Naive B cell (primary cell): ENCODE measurements at places on chromosomes 3 and 15.

DNA sequence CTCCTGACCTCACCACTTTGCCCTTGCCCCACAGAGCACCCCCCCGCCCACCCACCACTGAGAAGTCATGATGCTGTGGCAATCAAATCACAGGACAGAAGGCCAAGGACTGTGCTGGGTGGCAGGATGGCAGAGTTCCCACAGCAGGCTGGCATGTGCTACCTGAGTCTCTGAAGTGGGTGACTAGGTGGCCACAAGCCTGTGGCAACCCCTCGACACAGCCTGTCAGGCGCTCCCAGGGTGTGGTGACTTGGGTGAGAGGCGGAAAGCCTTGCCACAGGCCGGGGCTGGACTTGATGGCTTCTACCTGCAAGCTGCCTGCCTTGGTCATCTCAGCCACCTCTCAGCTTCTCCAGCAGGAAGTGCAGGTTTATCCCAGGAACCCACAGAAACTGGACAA, 15.6 kb upstream of the DUSP7 start:
- no peak overlapping the region for H3K4me3 ChIP-seq
- no peaks in the 10 kb centered on the region for H3K36me3 ChIP-seq
- no peaks in the 10 kb centered on the region for H3K4me1 ChIP-seq
- H3K27me3 ChIP-seq = no peaks in the 10 kb centered on the region

DNA sequence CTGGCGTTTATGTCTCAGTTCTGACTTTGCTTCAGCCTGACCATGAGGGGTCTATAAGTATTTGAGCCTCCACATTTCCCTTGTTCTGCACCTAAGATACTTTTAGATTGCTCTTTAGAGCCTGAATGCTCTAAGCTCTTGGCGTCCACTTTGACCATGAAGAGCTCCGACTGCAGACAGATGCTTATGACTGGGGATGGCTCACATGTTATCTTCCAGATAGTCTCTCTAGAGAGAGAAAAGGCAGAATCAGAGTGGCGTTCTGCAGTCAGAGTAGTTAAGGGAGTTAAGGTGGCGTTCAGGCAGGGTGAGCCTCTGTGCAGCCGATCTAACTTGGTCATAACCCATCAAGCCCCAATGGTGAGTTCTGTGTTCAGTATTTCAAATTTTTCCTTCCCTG, 487.9 kb upstream of the NR2F2 start:
- no peaks in the 10 kb centered on the region for H3K27me3 ChIP-seq
- H3K27ac ChIP-seq = no peak overlapping the region
- H3K36me3 ChIP-seq = no peaks in the 10 kb centered on the region
- H3K4me3 ChIP-seq = no peak overlapping the region
- H3K4me1 ChIP-seq = peaks cover 6% of the 10 kb centered on the region
- no peak for DNase-seq

- no peaks in the 10 kb centered on the region for H3K27me3 ChIP-seq
- H3K27ac ChIP-seq = peak overlapping the region; percentile 96
- H3K36me3 ChIP-seq = no peaks in the 10 kb centered on the region
- peaks cover 24% of the 10 kb centered on the region for H3K4me1 ChIP-seq
- H3K4me3 ChIP-seq = peak overlapping the region; percentile 94
Measured at GRCh38 chr15:92810418-92811138, 89.5 kb upstream of the CHD2 start.

DNA sequence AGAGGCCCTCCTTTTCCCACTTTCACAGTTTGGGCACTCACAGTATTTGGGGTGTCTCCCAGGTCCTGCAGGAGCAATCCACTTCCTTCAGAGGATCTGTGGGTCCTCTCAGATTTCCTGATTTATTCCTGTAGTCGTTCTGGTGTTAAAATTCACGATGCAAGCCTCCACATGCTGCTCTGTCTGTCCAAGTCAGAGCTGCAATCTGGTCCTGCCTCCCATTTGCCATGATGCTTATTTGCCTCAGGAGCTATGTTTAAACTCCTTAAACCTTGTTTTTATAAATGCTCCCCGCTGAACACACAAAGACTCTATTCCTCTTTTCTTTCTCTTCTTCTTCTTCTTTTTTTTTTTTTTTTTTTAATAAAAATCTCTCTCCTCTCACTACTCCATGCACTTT, 558.7 kb upstream of the NECTIN3 start:
- no peaks in the 10 kb centered on the region for H3K4me1 ChIP-seq
- no peaks in the 10 kb centered on the region for H3K36me3 ChIP-seq
- DNase-seq = no peak

DNA sequence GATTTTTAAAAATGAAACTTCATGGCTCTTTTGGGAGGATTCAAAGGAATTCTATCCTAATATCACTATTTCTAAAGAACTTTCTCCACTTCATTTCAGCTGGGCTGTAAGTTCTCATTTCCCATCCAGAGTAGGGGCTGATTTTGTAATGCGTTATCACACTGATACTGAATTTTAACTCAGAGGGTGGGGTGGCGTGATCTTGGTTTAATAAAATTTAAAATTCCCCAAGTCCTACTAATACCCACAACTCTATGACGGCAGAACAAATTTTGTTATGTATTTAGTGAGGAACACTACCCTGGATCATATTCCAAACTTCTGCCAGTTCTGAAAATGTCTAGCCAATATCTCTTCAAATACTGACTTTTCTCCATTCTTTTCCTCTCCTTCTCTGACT, 92.7 kb downstream of the ASB7 start:
- H3K36me3 ChIP-seq = peaks cover 4% of the 10 kb centered on the region
- H3K27me3 ChIP-seq = peaks cover 13% of the 10 kb centered on the region
- DNase-seq = no peak

GRCh38 chr15:45393851-45394250, 15.5 kb upstream of the GATM start:
- no peak for DNase-seq
- no peak overlapping the region for H3K4me3 ChIP-seq
- peaks cover 6% of the 10 kb centered on the region for H3K4me1 ChIP-seq
- peaks cover 18% of the 10 kb centered on the region for H3K27me3 ChIP-seq
- H3K27ac ChIP-seq = no peak overlapping the region

GRCh38 chr3:148158210-148158609, 539.5 kb upstream of the AGTR1 start:
- no peaks in the 10 kb centered on the region for H3K4me1 ChIP-seq
- no peaks in the 10 kb centered on the region for H3K27me3 ChIP-seq
- H3K4me3 ChIP-seq = no peak overlapping the region
- DNase-seq = no peak

- no peak for DNase-seq
- peaks cover 12% of the 10 kb centered on the region for H3K4me1 ChIP-seq
- H3K27me3 ChIP-seq = no peaks in the 10 kb centered on the region
- H3K27ac ChIP-seq = no peak overlapping the region
- H3K36me3 ChIP-seq = no peaks in the 10 kb centered on the region
- H3K4me3 ChIP-seq = no peak overlapping the region
Measured at GRCh38 chr3:177882124-177882648, 654.0 kb upstream of the KCNMB2 start.

DNA sequence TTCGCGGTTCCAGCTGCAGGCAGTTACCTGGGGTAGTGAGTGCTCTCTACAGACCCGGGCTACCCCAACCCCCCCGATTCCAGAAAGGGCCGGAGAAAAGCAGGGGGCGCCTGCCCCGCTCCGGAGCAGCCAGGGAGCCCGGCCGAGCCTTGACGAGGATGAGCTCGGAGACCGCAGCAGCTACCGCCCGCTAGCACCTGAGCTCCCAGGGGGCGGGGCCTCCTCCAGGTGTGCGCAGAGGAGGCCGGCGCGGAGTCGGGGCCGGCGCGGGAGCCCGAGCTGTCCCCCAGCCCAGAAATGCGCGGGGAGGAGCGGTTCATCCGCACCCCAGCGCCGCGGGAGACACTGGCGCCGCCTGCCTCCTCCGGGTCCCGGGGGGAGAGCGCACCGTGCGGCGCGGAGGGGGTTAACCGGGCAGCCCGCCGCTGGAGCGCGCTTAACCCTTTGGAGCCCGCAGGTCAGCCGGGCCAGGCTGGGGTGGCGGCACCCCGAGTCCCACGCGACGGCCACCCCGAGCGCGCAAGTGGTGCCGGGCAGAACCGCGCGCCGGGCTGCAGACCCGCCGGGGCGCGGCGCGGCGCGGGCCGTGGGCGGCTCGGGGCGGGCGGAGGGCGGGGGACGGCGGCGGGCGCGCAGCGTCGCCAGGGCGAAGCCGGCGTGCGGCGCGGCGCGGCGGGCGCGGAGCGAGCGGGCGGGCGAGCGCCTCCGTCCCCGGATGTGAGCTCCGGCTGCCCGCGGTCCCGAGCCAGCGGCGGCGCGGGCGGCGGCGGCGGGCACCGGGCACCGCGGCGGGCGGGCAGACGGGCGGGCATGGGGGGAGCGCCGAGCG, at the start of gene CACNA1D:
CACNA1D (plus strand) TSS at position 649 of the 829 bp plus-strand sequence. CDS start 556 bp downstream, outside the sequence.
- peaks cover 10% of the 10 kb centered on the region for H3K4me1 ChIP-seq
- H3K27ac ChIP-seq = peak within 1 kb of the TSS; percentile 56
- DNase-seq = no peak
- H3K27me3 ChIP-seq = peaks cover 84% of the 10 kb centered on the region
- no peaks in the 10 kb centered on the region for H3K36me3 ChIP-seq
- H3K4me3 ChIP-seq = peak within 1 kb of the TSS; percentile 71

- no peaks in the 10 kb centered on the region for H3K27me3 ChIP-seq
- H3K36me3 ChIP-seq = no peaks in the 10 kb centered on the region
- peaks cover 10% of the 10 kb centered on the region for H3K4me1 ChIP-seq
- no peak overlapping the region for H3K27ac ChIP-seq
- no peak for DNase-seq
Measured at GRCh38 chr3:177448987-177449359, 251.7 kb upstream of the TBL1XR1 start.

DNA sequence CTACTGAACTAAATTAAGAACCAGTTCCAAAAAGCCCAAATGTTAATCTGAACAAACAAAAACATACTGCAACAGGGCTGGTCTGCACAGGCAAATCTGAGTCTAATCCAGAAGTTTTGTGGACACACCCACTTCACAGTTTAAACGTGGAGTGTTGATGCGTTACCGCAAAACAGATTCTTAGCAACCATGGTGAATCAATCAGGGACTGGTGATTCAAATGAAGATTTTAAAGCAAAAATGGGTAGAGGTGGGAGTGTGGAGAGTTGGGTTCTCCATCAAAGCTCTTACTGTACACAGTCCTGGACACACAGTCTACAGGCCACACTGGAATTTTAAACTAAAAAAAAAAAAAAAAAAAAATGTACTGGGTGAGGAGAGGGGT, 5.2 kb downstream of the ANXA2 start:
- no peaks in the 10 kb centered on the region for H3K36me3 ChIP-seq
- H3K4me3 ChIP-seq = no peak overlapping the region
- no peak overlapping the region for H3K27ac ChIP-seq
- no peak for DNase-seq
- H3K27me3 ChIP-seq = no peaks in the 10 kb centered on the region
